Bronchial smooth muscle cell (primary cell): ENCODE measurements at places on chromosomes 5 and 9. TPM values are rescaled to one million over a fixed set of nuclear protein-coding genes. Genes with fewer than 3 reads are reported as not detected.

The PTGDS gene
- total RNA-seq, result 0.79 and 6.0 TPM in 2 replicates

The SHB gene
- 9.8 and 11.5 TPM in 2 replicates for total RNA-seq

The INSYN2B gene
- total RNA-seq, result 2.9 and 3.8 TPM in 2 replicates

The SLC25A2 gene
- 0.32 TPM in 1 of 2 replicates, not detected in the other for total RNA-seq

The LCN15 gene
- total RNA-seq, result not detected in 2 replicates

The USP20 gene
- total RNA-seq, result 9.1 and 13.9 TPM in 2 replicates

The OBP2B gene
- total RNA-seq, result not detected in 2 replicates

The TTC16 gene
- 0.16 TPM in 1 of 2 replicates, not detected in the other for total RNA-seq

The OR1J2 gene
- total RNA-seq, result not detected in 2 replicates

The FAM81B gene
- not detected in 2 replicates for total RNA-seq

The LVRN gene
- total RNA-seq, result 0.47 and 0.52 TPM in 2 replicates

The FBLL1 gene
- 0.26 and 0.79 TPM in 2 replicates for total RNA-seq

The SLC12A7 gene
- 7.3 and 16.1 TPM in 2 replicates for total RNA-seq

The MARCOL gene
- total RNA-seq, result not detected in 2 replicates

The PCDHB14 gene
- total RNA-seq, result 0.63 and 2.6 TPM in 2 replicates

The NREP gene
- total RNA-seq, result 19.7 and 20.7 TPM in 2 replicates

The NMUR2 gene
- total RNA-seq, result not detected in 2 replicates

The PTGES2 gene
- 48.3 and 73.0 TPM in 2 replicates for total RNA-seq

The SLC25A48 gene
- total RNA-seq, result not detected in 2 replicates

The OSMR gene
- 20.1 and 36.3 TPM in 2 replicates for total RNA-seq

The CDH9 gene
- not detected in 2 replicates for total RNA-seq

The PPP2R2B gene
- total RNA-seq, result under 0.01 TPM in 1 of 2 replicates, not detected in the other

The TNFSF8 gene
- total RNA-seq, result not detected in 2 replicates

The EGFLAM gene
- total RNA-seq, result 0.16 and 0.26 TPM in 2 replicates

The ARHGEF39 gene
- total RNA-seq, result under 0.01 and 0.32 TPM in 2 replicates

The RPS23 gene
- total RNA-seq, result 3,336 and 4,702 TPM in 2 replicates
